Regular cardiac myocyte (primary cell): ENCODE measurements at places on chromosomes 4 and X. TPM values are rescaled to one million over a fixed set of nuclear protein-coding genes. Genes with fewer than 3 reads are reported as not detected.

Gene UBA6
- total RNA-seq = 173 and 243 TPM in 2 replicates

Gene FAM236B
- total RNA-seq = not detected in 2 replicates

Gene DUX4
- not detected in 2 replicates for total RNA-seq

Gene C4orf54
- total RNA-seq = not detected in 2 replicates

Gene MAPK10
- 3.3 and 8.5 TPM in 2 replicates for total RNA-seq

Gene GC
- not detected in 2 replicates for total RNA-seq

Gene LEF1
- 0.28 and 0.77 TPM in 2 replicates for total RNA-seq

Gene MAP9
- 13.6 and 19.2 TPM in 2 replicates for total RNA-seq

Gene PAPSS1
- total RNA-seq = 73.9 and 94.7 TPM in 2 replicates

Gene CACNA1F
- 0.19 TPM in 1 of 2 replicates, not detected in the other for total RNA-seq

Gene OPN1MW3
- total RNA-seq = not detected in 2 replicates

Gene MXRA5
- total RNA-seq = 0.58 and 7.0 TPM in 2 replicates

Gene GRK4
- 3.5 and 5.9 TPM in 2 replicates for total RNA-seq

Gene PDZD11
- 43.7 and 65.9 TPM in 2 replicates for total RNA-seq

Gene TCEAL7
- 36.2 and 58.9 TPM in 2 replicates for total RNA-seq

Gene CSAG2
- not detected in 2 replicates for total RNA-seq

Gene TMEM154
- 0.85 and 0.96 TPM in 2 replicates for total RNA-seq

Gene SPACA5
- not detected in 2 replicates for total RNA-seq

Gene RWDD4
- total RNA-seq = 19.7 and 26.6 TPM in 2 replicates

Gene TMPRSS11E
- not detected in 2 replicates for total RNA-seq

Gene GJB1
- not detected in 2 replicates for total RNA-seq

Gene PDCL2
- total RNA-seq = not detected in 2 replicates

Gene PPP2R3B
- total RNA-seq = 13.0 and 16.1 TPM in 2 replicates

Gene GABRA4
- total RNA-seq = under 0.01 TPM in 1 of 2 replicates, not detected in the other

Gene SPANXN4
- total RNA-seq = not detected in 2 replicates

Gene TRIM61
- 1.5 and 4.5 TPM in 2 replicates for total RNA-seq

Gene USP17L15
- not detected in 2 replicates for total RNA-seq

Gene NXT2
- total RNA-seq = 9.6 and 12.4 TPM in 2 replicates

Gene MMRN1
- 3.4 and 3.8 TPM in 2 replicates for total RNA-seq

Gene SULT1E1
- total RNA-seq = 3.9 and 9.4 TPM in 2 replicates

Gene TRIM75
- total RNA-seq = not detected in 2 replicates

Gene HTR2C
- total RNA-seq = not detected in 2 replicates

Gene ADH7
- total RNA-seq = not detected in 2 replicates

Gene DDX53
- not detected in 2 replicates for total RNA-seq

Gene SPANXA2
- not detected in 2 replicates for total RNA-seq
